GM23338 (cell line): ENCODE measurements at places on chromosomes 5 and 9. TPM values are rescaled to one million over a fixed set of nuclear protein-coding genes. Genes with fewer than 3 reads are reported as not detected.

- DNase-seq, result peak; percentile 66
Observed at GRCh38 chr9:123358181-123358905, 2.3 kb downstream of the CRB2 start.

DNA sequence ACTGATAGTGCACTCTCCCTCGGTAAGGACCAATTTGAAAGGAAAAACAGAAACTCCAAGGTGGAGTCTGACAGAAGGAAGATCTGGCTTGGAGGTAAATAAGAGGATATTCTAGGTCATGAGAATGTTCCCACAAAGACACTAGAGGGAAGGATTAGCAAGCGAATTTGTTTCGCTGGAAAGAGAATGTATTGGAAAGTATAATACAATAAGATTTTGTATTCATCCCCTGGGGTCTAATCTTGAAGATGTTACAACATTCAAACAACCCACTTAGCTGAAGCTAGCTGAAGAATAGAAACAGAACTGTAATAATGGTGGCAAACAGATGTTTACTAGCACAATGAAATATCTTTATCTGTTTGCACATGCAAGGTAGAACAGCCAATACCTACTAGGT, 158.7 kb downstream of the GNAQ start:
- DNase-seq, result no peak

- DNase-seq, result peak; percentile 34
Observed at GRCh38 chr5:80189201-80189600, 66.6 kb downstream of the SERINC5 start.

GRCh38 chr5:32935283-32935682, 224.2 kb downstream of the NPR3 start:
- no peak for DNase-seq

Gene C5orf34
- 11.8 and 15.3 TPM in 2 replicates for total RNA-seq

Gene NUTM2F
- 0.45 TPM in 1 of 2 replicates, not detected in the other for total RNA-seq

Gene PNPLA7
- total RNA-seq, result 0.39 and 0.80 TPM in 2 replicates

Gene PCDHA6
- total RNA-seq, result 4.6 and 5.2 TPM in 2 replicates

Gene ST8SIA4
- total RNA-seq, result 0.28 and 1.3 TPM in 2 replicates
